GM12891 (cell line): ENCODE measurements at places on chromosomes 1 and 21.

GRCh38 chr1:183366116-183366515, 52.1 kb downstream of the NMNAT2 start:
- DNase-seq: no peak

DNA sequence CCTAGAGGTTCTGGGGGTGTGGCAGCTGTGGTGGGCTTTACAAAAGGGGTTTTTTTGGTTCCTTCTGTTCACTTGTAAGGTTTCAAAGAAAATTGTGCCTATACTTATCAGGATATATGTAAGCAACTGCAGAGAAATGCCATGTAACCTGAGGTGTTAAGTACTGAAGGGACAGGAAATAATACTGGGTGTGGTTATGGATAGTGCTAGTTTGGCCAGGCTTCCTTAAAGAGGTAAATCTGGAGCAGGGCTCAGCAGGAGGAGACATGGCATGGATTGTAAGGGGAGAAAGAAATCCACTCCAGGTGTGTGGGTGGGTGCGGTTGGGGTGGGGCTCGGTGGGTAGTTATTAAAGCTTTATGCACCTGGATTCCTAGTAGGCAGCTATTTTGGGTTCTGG, 28.3 kb downstream of the KIRREL1 start:
- no peak for DNase-seq

GRCh38 chr1:54017979-54018378, at the start of gene LDLRAD1:
TSS of gene LDLRAD1 (minus strand) at chr1:54018186. CDS start at chr1:54018112, 74 bp downstream.
- DNase-seq: no peak

GRCh38 chr1:64171797-64172281, 31.6 kb upstream of the UBE2U start:
- DNase-seq: no peak

DNA sequence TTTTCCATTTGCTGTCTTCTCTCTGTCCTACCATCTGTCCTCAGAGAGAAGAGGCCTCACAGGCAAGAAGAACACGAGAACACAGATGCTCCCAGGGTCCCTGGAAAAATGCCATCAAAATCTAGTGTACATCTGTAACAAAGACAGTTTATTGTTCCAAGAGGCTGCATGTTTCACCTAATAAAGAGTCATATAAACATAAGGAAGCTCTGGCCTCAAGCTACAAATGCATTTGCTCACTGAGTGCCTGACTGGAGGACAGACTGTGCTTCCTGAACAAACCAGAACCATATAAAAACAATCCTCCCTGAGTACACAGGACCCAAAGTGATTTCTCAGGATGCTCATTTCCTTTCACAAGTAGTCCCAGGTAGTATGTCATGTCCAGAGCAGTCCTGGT, 76.3 kb upstream of the SLC44A3 start:
- DNase-seq: no peak

DNA sequence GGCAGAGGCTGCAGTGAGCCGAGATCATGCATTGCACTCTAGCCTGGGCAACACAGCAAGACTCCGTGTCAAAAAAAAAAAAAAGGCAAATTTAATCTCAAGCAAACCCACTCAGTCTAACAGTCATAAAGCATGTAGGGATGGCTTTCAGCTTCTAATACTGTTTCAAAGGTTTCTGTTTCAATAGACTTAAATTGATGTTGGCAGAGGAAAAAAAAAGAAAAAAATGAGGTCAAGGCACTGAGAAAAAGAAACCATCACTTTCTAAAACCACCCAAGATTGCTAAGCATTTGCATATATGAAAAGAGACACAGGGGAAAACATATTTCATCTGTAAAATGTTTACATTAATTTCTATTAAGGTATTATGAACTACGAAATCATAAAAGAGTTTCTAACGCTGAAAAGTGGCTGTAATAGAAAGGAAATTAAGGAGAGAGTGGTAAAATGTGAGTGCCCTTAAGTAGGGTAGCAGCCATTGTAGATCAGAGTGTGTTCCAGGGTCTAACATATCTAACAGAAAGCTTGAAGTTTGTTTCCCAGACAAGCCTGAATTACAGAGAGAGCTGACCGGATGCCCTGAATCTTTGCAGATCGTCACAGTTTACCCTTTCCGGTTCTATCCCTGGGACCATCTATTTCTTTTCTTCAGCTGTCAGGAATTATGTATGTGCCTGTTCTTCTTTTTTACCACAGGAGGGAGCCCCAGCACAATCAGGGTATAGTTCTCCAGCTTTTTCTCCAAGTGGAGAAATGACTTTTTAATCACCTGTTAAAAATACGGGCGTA, 70.0 kb downstream of the PLD5 start:
- DNase-seq: no peak

- DNase-seq: no peak
Observed at GRCh38 chr1:167440345-167440744, 78.0 kb downstream of the CD247 start.
